Endodermal cell (in vitro differentiated cells): ENCODE measurements at places on chromosomes 4 and X.

DNA sequence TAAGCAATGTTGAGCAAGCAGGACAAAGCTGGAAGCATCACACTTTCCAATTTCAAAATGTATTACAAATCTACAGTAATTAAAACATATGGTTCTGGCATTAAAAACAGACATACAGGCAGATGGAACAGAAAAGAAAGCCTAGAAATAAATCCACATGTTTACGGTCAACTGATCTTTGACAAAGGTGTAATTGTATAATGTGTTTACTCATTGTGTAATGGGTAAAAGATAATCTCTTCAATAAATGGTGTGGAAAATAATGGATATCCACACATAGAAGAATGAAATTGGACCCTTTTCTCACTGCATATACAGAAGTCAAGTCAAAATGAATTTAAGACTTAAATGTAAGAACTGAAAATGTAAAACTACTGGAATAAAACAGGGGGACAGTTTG, 394.2 kb downstream of the ANKRD50 start:
- DNase-seq: no peak

DNA sequence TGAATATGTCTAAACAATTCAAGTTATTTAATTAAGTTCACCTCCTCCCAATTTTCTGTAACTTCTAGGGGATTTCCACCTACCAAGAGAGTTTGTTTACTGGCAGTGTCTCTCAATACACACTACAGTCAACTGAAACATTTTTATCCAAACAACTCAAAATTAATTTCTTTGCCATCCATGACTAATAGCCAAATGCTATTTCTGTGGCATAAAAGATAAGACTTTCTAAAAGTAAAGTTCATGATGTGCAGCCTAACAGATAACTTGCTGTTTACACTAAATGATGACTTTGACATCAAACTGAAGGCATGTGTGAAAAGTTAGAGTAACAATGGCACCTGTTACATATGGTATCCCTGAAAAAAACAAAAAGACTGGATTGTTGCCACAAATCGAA, 7.3 kb downstream of the TAB3 start:
- DNase-seq: no peak

DNA sequence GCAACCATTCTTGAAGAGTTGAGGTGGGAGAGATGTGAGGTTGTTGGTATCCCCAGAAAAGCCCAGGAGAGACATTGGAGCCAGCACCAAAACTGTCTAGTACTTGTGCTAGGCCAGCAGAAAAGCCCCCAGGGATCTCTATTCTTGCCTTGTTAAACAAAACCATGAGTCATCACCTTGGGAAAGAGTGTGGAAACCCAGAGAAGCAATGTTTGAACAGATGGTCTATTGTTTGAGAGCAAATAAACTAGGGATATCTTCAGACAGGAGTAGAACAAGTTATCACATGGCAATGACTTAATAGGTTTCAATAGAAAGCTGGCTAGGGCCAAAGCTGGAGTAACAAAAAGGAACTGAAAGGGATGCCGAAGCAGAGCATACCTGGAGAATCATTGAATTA, 195.7 kb upstream of the CASK start:
- DNase-seq: no peak

GRCh38 chr4:38014421-38014852, 54.2 kb downstream of the PTTG2 start:
- no peak for DNase-seq
